ENCODE measurements at places on chromosomes 3 and 15. TPM values are rescaled to one million over a fixed set of nuclear protein-coding genes. Genes with fewer than 3 reads are reported as not detected.

DNA sequence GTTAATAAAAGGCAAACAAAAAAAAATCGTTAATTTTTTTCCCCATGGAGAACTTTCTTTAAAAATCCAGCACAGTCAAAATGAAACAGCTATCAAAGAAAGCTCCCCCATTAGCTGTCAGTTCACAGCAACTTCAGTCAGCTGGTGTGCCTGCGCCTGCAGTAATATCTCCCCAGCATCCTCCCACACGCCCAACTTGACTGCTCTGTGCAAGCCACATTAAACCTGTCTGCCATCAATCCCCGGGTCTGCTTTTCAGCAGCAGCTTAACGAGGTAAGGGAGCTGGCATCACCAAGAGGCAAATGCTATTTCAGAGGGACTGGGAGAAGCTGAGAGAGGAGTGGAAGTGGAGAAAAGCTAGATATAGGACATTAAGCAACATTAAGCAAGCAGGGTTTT lies 337.5 kb downstream of the GAP43 start:
- DNase-seq, result no peak

GRCh38 chr15:49423021-49423420 lies at the start of gene FGF7:
TSS of gene FGF7 (plus strand) at chr15:49423242. CDS start at chr15:49424298, 1,056 bp downstream.
- DNase-seq, result no peak

SLC22A13 gene
- total RNA-seq, result 0.21 TPM

CTXN2 gene
- 0.18 TPM for total RNA-seq
